ENCODE measurements at places on chromosomes 1 and 21.

- DNase-seq, result no peak
These were observed 4.9 kb upstream of the BRWD1 start for GRCh38 chr21:39318091-39318959.

DNA sequence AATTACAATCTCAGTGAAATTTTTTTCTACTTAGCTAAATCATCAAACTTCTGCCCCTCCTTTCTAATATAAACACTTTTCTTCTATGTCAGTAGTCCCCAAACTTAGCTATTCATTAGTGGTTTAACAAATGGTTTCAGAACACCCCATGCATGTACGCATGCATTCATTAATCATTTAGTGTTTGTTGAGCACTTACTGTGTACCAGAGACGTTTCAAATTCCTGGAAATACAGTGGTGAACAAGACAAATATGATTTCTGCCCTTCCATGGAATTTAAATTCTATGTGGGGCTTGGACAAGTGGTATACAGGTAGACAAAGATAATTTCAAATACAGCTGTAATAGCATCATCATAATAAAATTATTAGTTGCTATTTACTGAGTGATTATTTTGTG is 1.5 kb downstream of the ZBTB40 start:
- DNase-seq, result no peak

- DNase-seq, result no peak
These were observed 439.1 kb upstream of the VAMP3 start for GRCh38 chr1:7331926-7332535.

DNA sequence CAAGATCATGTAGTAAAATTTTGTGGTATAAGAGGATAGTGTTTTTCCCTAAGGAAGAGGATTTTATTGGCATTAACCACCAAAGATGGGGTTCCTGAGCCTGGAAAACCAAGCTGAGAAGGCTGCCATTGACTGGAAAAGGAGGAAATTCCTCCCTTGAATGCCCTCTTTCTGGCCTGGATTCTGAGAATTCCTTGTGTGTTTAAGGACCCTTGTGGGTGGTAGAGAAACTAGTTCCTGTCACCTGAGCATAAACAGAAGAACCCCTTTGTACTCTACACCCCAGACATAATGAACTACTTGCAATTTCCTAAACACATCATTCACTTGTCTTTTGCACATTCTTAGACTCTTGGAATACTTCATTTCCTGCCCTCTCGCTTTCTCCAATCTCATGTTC is 33.1 kb upstream of the CEP350 start:
- no peak for DNase-seq

- DNase-seq, result no peak
These were observed 50.7 kb upstream of the KCNE2 start for GRCh38 chr21:34313116-34313515.

DNA sequence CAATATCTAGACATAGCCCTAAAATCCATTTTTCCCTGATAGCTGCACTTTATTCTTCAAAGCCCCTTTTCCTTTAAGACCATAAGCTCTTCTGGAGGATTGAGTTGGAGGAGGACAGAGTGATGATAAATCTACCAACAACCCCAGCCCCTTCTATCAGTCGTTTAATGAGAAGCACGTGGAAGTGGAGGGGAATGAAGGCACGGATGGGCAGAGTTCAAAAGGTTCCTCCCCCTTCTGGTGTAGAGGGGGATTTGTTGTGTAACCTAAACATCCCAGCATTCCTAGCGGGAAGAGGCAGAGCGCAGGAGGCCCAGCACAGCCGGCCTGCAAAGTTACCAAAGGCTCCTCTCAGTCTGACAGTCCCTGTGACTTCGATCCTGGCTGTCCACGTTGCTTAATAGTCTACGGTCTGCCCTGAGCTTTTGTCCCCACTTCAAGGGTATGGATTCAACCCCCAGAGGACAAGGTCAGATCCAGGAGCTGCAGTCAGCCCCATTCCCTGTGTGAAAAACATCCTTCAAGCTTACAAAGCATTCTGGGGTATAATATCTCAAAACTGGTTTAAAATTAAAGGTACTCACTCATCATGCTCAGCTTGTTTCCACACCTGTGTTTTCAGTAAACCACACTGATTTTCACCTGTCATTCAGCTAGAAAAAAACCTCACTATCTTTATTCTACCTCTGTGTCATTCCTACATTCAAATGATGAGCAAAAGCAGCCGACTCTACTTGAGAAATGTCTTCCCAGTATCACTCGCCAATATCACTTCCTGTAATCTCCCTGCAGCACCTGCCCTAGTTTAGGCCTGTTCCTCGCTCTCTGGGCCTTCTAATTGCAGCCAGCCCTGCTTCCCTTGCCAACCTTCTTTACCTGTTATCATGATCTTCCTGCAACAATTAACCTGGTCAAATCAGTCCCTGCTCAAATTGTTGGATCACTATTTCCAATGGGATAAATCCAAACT is 117.9 kb downstream of the PLPP3 start:
- no peak for DNase-seq

DNA sequence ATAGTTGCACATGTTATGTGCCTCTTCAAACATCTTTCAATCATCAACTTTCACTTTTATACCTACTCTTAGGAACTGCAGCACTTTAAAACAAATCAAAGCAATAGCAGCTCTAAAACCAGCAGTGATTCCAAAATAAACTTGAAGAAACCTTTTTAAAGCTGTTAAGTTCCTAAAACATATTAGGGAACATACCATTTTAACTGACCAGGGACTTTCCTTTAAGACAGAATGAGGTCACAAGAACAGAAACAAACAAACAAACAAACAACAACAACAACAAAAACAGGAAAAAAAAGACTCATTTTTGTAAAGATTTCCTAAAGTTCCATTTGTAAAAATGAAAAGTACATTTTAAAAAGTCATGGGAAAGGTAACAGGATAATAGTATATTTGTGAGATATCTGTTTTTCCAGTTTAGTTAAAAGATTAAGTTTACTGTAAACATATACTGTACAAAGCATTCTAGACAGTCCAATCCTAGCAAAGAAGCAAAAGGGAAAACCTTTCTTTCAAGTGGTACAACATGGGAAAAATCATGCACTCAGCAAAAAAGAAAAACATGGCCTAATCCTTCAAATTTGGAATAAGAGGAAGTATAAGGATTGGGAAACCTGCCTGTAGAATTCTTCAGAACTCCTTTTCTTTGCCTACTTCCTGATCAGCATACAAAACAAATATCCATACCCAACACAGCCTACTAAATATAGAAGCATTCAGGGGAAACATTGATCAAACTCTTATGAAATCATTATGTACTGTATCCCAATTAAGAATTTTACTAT is 45.5 kb downstream of the EPS15 start:
- DNase-seq, result no peak

DNA sequence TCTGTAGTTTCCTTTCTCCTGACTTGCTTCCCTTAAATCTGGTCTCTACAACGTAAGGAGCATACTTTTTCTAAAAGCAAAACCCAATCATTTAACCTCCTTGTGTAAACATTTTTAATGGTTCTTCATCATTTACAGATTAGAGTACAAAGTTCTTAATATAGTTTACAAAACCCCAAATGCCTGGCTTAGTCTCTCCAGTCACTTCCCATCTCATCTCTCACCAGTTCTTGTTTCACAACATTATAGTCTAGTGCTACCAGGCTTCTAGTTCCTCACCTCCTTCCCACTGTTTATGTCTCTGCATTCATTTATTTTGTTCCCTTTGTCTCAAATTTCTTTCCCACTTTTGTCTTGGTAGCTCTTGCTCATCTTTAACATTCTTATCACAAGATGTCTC is 168.4 kb downstream of the FASLG start:
- DNase-seq, result no peak

DNA sequence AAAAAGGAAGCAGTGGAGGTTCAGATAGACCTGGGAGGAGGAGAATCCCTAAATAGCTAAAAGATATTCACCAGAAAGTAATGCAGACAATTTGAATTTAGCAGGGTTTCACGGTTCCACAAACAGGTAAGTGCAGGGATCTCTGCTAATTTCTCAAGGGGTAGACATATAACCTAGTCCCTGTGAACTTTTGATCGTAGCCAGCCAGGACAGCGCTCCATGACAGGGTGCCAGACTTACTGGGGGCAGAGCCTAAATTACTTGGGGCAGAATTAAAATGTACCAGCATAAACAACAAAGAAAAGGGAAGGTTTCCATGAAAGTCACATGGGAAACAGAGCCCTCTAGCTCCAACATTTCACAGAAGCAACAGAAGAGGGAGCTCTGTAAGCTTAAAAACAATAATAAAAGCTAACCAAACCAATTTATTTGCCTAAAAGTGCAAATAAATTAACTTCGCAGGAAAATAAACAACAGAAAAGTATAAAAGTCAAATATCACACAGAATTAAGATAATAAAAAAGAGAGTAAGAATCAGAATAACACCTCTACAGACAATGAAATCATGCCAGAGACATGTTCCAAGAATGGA is 198.3 kb downstream of the DUSP10 start:
- no peak for DNase-seq

GRCh38 chr1:46528297-46528955 is 23.0 kb downstream of the KNCN start:
- DNase-seq, result no peak

DNA sequence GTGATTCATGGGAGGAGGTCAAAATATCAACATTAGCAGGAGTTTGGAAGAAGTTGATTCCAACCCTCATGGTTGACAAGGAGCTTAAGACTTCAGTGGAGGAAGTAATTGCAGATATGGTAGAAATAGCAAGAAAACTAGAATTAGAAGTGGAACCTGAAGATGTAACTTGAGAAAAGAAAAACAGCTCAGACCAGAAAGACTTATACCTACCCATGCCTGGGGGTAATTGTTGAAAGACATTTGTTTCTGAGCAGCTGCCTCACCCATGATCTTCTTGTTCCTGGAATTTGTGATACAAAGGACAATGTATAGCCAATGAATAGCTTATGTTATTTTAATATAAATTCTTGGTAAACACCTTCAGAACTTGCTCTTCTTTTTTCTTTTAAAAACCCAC is 128.6 kb downstream of the LRIG2 start:
- no peak for DNase-seq

GRCh38 chr1:207004931-207005830 is 27.4 kb downstream of the C1orf116 start:
- peak; percentile 49 for DNase-seq

- no peak for DNase-seq
These were observed 10.4 kb upstream of the CELA3B start for GRCh38 chr1:21966247-21967000.

DNA sequence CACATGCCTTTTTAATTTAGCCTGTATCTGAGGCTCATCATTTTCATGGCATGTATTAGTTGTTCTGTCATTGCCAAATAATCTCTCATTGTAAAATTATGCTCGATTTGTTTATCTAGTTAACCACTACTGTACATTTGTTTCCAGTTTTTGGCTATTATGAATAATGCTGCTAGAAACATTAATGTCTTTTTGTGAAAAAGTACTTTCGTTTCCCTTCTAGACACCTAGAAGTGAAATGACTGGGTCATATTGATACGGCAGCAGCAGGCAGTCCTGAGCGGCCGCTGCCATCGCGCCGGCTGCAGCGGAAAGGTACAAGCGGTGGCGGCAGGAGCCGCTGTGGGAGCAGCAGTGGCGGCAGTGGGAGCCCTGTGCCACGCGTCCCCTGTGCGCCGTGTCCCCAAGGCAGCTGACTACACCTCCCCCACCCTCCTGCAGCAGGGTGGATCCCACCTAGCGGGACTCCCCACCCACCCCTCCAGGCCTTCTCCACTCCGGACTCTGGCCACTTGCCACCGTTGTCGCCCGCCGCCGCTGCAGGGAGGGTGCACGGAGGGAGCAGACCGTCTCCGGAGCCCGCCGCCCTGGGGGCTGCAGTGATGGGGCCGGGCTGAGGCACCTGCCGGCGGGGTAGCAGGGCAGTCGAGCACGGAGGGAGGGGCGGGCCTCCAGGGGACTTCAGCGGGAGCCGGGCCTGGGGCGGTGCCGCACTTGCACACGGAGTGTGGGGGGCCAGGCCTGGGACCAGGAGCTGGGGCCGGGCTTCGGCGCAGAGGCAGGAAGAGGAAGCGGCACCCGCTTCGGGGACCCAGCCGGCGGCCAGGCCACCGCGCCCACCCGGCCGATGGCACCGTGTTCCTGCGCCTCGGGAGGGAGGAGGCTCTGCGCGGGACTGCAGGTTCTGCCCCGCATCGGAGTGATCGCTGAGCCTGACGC is 66.8 kb upstream of the RGS7 start:
- no peak for DNase-seq

DNA sequence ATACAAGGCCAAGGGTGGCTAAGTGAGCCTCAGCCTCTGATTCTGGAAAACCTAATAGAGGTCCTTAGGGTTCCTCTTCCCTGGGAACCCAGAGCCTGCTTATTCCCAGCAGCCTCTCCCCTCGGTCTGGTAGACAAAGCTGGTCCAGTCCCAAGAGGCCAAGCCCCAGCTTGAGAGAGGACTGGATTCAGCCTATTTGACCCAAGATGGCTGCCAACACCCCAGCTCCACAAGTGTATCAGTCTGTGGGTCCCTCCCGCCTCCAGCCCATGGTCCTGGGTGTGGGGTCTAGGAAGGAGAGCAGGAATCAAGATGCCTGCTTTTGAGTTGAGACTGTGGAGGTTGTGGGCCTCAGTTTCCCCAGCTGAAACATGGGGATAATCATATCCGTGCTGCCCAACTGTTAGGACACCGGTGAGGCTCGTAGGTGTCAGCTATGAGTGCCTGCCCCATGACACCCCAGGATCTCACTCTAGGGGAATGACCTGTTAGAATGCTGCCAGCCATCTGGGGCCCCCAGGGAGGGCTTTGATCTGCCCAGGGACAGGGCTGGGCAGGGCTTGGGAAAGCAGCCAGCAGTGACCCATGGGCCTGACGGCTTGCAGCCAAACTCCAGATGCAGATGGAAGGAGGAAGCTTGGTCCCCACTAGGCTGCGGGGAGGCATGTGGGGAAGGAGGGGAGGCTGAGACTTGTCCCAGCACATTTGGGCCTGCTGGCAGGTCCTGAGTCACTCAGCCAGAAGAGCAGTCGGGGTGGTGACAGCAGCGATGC is 45.4 kb downstream of the NUAK2 start:
- DNase-seq, result no peak

- no peak for DNase-seq
These were observed 33.8 kb upstream of the IL20 start for GRCh38 chr1:206831650-206832049.

DNA sequence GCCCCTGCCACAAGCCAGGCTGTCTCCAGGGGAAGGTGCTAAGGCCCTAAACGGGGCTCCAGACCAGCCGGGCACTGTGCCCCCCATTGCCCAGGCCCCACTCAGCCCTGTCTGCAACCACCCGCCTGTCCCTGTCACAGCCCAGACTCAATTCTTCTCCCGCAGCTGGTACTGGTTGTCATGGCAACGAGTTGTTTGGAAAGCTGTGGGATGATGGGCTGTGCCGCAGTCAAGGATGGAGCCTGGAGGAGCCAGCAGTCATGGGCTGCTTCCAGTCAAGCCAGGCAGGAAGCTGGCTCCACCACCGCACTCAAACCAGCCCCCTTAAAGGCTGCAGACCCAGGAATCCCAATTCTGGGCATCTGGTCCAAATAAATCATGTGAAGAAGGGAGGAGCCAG is 4.2 kb downstream of the SPOCD1 start:
- DNase-seq, result no peak

Measured in HL-60 (cell line).